ENCODE measurements at places on chromosomes 3 and 15.
A peak's percentile ranks its signal among the peaks of the same experiment; 100 is the strongest.

DNA sequence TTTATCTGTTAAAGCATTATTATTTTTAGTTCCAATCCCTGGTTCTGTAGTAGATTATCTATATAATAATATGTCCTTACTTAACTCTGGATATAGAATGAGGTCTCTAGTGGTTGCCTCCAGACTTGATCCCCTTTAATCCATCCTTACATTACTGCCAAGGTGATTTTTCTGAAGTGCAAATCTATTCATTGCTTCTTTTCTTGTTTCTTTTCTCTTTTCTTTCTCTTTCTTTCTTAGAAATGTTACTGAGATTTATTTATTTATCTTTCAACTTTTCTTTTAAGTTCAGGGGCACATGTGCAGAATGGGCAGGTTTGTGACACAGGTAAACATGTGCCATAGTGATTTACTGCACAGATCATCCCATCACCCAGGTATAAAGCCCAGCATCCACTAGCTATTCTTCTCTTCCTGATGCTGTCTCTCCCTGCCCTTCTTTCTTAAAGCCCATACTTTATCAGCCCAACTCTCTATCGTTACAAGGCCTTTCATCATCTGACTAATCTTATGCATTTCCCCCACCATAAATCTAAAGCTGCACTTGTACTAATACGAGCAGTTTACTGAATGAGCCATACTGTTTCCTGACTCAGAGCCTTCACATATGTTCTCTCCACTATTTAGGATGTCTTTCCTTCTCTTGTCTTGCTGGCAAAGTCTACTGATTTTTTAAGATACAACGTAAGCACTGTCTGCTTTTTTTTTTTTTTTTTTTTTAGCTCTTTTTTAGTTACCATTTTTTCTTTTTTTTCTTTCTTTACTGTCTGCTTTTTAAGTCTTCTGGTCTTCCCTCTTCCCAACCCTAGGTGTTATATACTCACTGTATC lies 4.6 kb downstream of the GLCE start:
- DNase-seq: no peak

DNA sequence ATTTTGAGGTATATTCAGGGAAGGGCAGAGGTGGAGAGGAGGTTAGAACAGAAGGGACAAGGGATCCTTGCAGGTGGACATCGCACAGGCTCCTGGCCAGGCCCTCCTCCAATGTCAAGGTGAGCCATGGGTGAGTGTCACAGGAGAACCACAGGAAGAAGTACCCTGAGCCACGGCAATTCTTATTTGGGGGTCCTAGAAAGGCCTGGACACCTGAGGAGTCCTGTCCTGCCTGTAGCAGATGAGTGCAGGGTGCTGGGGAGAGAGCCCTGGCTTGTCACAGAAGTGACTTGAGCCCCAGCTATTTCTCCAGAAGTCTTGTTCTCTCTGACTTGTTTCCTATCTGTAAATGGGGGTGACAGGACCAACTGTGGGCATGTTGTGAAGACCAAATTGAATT lies 4.3 kb downstream of the SLC6A20 start:
- no peak for DNase-seq

DNA sequence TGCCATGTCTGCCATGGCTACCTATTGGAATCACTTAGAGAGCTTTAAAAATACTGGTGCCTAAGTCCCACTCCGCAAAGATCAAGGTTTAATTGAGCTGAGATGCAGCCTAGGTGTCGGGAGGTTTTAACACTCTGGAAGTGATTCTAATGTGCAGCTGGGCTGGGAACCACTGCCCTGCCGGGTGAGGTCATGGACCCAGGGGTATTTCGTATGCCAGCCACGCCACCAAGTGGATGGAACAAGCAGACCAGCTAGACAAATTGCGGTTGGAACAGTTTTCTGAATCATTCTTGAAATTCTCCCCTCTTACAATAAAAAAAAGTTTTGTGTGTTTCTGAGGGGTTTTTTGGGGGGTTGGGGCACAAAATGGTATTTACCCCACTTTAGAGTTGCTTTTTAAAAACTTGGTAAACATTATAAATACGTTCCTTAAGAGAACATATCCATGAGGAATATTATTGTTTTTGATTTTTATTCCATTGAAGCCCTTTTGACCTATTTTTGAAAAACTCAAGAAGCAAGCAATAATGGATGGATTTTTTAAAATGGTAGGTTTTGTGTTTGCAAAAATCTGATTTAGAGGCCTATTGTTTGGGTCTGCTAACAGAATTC lies 66.2 kb upstream of the CSTA start:
- no peak for DNase-seq

DNA sequence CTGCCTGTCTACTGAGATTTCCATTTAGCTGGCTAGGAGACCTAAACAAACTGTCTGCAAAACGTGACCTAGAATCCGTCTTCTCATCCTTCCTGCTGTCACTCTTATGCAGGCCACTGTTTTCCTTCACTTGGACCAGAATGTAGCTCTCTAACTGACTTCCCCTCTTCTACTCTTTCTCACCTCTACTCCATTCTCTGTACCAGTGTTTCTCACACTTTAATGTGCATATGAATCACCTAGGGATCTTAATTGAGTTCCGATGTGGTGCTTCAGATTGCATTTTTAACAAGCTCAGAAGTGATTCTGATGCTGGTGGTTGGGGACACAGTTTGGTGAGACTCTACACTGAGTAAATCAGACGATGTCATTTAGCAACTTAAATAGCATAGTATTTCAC lies 1.6 kb upstream of the GBE1 start:
- no peak for DNase-seq

GRCh38 chr15:37014137-37014536 lies 86.2 kb downstream of the MEIS2 start:
- DNase-seq: no peak

- DNase-seq: no peak
Measured at GRCh38 chr3:130748981-130749380, 2.4 kb upstream of the PIK3R4 start.

GRCh38 chr3:66494959-66495667 lies 5.7 kb downstream of the LRIG1 start:
- DNase-seq: no peak

DNA sequence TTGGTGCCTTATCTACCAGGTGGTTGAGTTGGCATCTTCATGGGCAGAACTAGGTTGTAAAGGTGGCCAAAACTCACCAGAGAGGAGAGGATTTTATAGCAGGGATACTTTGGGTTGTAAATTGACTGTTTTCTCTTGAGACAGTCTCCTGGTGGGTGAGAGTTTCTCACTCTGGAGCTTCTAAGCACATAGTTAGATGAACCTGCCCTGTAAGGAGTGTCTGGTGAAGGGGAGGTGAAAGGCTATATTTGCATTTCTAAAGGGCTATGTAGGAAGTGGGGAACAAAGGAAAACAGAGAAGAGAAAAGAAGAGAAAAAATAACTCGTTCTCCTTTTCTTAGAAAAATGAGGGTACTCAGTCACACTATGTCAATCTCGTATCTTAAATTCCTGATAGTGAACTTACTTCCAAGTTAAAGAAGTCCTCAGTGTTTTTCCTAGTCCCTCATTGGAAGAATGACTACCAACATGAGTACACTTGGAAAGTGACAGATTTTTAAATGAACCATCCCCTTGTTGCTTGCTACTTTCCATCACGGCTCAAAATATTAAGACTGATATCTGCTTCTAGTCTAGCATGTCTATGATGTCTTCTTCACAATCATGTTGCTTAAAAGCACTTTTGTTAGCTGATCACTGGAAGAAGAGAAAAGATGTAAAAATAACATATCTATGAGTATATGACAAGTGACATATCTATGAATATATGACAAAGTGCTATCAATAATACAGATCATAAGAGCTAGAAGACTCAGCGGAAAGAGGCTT lies 113.8 kb upstream of the P2RY1 start:
- no peak for DNase-seq

DNA sequence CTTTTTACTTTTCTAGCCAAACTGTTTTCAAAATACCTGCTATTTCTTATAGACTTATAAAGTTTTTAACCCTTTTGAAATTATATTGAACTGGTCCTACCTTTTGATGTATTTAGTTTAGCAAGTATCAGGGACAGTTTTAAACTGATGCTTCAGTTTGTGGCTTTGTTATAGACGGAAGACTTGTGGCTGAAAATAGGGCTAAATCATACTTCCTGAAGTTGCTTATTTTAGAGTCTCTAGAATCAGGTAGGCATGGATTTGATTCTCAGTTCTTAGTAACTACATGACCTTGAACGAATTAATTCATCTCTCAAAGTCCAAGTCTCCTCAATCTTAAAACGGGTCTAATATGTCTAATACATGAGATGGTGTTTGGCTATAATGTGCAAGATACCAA lies 322.8 kb downstream of the RAP2B start:
- DNase-seq: no peak

DNA sequence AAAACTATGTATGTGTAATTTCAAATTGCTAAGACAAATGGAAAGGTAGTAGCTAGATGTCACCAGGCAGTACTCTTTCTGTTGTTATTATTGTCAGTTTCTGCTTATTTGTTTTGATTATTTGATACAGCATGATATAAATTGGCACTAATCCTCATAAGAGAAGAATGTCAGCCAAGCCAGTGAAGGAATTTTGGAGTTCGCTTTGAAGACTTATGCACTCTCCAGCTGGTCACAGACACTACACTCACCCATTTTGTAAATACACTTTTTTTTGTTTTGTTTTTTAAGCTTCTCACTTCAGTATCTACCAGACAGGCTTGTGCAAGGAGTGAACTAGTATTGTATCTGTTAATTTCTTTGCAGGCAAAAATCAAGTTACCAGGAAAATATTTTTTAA lies 180.2 kb upstream of the TTC14 start:
- no peak for DNase-seq

GRCh38 chr15:88127432-88127790 lies 129.1 kb downstream of the NTRK3 start:
- DNase-seq: no peak

GRCh38 chr3:31247850-31248562 lies 284.7 kb upstream of the STT3B start:
- no peak for DNase-seq

- no peak for DNase-seq
Measured at GRCh38 chr3:117303443-117303842, 593.9 kb downstream of the TUSC7 start.

GRCh38 chr3:152183473-152183872 lies 85.3 kb upstream of the MBNL1 start:
- DNase-seq: peak; percentile 23

- DNase-seq: no peak
Measured at GRCh38 chr15:39748276-39748675, 34.4 kb downstream of the FSIP1 start.

DNA sequence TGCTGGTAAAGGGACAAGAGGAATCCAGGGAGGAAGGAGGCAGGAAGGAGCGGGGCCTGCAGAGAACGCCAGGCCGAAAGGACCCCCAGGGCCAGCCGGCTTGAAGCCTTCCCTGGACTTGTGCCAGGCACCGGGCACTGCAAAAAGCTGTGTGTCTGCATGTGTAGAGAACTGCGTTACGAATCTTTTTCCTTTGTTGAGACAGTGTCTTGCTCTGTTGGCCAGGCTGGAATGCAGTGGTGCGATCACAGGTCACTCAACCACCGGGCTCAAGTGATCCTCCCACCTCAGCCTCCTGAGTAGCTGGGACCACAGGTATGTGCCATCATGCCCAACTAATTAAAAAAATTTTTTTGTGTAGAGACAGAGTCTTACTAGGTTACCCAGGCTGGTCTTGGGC lies 17.0 kb upstream of the MUC4 start:
- no peak for DNase-seq

GRCh38 chr3:23406601-23407000 lies 203.5 kb downstream of the UBE2E2 start:
- DNase-seq: no peak

DNA sequence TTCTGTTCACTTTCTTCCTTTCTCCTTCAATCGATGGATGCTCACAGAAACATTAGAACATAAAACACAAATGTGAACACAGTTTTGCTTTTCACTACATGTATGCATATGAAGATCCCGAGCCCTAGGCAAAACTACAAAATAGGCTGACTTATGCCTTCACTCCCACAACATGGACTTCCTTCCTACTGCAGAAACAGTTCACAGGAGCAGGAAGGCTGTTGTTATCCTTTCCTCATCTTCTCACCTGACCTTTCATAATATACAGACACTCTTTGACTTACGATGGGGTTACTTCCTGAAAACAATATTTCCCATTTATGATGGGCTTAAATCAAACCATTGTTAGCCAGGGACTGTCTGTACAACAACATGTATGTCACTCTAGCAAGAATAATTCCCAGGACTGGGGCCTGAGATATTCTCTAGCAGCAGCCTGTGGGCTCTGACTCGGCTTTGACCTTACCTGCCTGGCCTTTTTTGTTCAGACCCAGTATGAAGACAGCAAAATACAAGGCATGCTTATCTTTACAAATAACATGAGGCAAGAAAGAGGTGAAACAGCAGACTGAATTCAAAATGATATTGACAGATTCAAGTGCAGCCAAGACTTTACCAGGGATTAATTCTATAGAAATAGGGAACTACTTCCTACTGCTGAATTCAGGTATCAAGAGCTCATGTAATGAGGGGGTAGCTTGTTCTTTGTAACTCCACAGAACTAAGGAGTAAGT lies 51.8 kb upstream of the PLXND1 start:
- no peak for DNase-seq

GRCh38 chr15:98123834-98124233 lies 163.3 kb downstream of the ARRDC4 start:
- DNase-seq: no peak

DNA sequence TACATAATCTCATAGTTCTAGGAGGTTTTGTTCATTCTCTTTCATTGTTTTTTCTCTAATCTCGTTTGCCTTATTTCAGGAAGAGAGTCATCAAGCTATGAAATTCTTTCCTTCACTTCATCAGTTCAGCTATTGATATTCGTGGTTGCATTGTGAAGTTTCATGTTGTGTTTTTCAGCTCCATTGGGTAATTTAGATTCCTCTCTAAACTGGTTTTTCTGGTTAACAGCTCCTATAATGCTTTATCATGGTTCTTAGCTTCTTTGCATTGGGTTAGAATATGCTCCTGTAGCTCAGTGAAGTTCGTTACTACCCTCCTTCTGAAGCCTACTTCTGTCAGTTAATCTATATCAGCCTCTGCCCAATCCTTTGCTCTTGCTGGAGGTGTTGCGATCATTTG lies 69.4 kb upstream of the CD96 start:
- DNase-seq: no peak

DNA sequence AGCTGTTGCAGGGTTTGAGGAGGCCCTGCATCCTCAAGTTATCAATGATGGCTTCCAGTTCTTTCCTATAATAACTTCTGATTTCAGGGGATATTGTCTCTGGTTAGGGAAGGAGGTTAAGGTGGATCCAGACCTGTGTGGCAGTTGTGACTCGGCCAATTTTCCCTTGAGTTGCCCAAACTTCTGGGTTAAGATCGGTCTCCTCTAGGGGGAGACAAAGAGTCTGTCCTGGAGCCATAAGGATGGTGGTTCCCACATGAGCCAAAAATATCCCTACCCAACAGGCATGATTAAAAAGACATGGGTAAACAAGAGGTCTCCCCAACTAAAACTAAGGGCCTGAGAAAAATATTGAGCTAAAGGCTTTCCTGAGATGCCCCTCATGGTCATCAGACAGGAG lies 227.5 kb upstream of the MDFIC2 start:
- no peak for DNase-seq

DNA sequence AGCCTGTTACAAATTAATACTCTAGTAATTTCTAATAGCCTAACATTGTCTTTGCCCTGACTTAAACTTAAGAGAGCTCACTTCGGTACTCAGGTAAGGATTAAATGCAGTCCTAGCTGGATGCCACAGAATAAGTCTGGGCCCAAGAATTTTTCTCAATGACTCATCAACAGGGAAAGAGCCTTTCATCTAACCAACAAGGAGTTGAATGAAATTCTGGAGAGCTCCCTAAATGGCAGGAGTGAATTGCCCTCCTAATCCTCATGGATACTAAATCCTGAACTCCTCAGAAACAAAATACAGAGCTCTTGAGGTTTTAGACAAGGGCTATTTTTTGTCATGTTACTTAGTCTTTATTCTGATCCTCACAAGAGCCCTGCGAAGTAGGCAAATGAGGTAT lies 159.5 kb downstream of the PLCH1 start:
- no peak for DNase-seq
